ENCODE measurements at places on chromosomes 4 and X.

DNA sequence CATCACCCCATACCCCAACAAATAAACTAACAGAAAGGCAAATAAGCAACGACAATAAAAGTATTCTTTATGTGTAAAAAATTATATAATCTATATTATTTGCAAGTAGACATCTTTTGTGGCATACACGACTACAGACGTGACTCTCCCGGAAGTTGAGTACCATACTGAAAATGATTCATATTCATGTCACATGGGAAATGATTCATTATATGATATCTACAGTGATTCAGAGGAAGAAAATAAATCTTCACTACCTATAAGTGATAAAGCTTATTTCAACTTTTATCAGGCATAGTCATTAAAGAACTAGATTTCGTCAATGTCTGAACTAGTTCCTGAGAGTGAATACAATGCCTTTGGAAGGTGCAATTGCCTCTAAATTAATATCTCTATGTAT, 4.6 kb upstream of the ANTXR2 start:
- peak; percentile 8 for DNase-seq

DNA sequence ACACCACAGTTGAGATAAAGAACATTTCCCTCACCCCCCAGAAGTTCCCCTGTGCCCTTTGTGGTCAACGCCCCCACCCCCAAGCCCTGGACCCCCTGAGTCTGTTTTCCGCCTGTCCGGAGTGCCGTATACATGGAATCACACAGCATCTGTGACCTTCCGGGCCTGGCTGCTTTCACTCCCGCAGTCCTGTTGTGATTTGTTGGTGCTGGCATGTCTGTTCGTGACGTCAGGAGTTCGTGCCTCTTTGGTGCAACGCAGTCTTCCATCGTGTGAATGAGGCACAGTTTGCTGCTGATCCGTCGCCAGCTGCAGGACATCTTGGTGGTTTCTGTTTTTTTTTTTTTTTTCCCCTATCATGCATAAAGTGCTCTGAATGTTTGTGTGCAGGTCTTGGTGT, 62.1 kb downstream of the PSAPL1 start:
- DNase-seq = no peak

DNA sequence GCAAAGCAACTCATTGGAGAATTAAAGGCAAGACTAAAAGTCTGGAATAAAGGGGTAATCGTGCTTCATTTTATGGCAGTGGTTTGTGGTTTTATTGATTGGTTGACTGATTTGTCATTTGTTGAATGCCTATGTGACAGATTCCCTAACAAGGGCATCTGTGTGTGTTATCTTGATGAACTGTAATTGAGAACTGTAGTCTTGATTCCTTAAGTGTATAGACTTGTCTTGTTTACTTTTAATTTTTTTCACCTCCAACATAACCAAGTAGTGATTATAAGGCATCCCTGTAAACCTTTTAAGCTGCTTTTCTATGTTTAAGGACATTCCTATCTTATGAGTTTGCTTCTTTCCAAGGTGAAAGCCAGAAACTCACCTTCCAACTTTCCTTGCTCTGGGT, 216.0 kb upstream of the TAPT1 start:
- no peak for DNase-seq

DNA sequence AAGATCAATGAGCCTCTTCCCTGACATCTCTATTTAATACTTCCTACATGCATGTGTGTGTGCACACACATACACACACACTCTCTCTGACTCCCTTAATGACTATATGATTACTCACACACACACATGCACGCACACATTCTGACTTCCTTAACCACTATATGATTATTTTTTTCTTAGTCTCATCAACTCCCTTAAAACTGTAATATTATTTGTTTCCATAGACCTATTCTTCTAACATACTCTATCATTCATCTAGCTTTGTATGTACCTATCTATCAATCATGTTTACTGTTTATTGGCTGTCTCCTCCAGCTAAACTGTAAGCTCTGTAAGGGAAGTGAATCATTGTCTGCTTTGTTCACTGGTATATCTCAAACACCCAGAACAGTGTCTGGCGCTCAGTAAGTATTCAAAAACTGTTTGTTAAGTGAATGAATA, 236.6 kb downstream of the RASL11B start:
- no peak for DNase-seq

DNA sequence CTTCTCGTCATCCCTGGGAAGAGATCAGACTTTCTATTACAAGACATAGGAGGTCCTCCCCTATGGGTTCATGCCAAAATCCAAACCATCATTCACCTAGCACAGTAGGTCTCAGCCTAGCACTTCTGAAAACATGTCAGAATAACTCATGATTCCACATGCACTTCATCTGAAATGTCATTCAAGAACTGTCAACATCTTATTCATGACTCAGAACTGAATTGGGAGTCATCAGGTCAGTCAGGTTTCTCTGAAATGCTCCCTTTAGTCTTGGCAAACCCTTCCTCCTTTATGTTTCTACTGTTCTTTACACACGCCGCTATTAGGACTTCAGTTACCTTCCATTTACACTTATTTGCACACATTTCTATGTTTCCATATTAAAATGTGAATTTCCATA, 67.2 kb downstream of the ANTXR2 start:
- DNase-seq = no peak

- DNase-seq = no peak
Measured at GRCh38 chrX:110143454-110144210, 140.7 kb downstream of the TMEM164 start.

- DNase-seq = no peak
Measured at GRCh38 chr4:5751666-5752375, 40.8 kb downstream of the EVC start.

DNA sequence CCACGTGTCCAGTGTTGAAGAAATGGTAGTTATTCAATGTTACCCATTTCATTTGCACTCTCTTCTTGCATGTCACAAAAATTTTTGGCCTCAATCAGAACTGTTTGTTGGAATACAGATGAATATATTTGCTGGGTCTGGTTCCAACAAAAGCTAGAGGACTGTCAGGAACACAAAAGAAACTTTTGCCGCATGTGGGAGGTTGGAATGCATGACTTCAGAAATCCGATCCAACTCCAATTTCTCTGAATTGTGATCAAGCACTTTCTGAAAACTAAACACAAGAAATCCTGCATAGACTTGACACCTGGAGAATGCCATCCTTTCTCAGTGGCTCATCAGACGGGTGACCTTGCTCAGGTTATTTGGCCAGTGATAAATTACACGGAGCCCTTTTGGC, 15.4 kb downstream of the SETD7 start:
- DNase-seq = no peak

GRCh38 chr4:145808021-145808650, 128.2 kb downstream of the C4orf51 start:
- no peak for DNase-seq

DNA sequence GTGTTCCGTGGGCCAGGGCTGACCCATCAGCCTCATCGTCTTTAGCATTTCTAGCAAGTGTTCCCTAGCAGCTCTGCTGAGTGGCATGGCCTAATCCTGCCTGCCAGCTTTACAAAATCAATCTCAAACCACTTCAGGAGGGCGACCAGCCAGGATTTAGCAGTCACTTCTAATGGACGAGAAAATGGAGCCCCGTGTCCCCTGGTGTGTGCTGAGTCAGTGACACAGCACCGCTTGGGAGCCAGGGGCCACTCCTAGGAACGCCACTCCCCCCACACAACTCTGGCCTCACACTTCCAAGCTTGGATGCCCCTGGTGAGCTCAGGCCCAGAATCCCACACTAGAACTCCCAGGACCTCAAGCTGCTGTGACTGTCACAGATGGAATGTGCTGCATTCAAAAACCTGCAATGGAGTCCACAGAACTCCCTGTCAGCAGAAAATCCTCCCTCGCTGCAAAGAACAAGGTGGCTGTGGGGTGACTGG, 311.2 kb upstream of the GATB start:
- no peak for DNase-seq
